Glutamatergic neuron (in vitro differentiated cells): ENCODE measurements at places on chromosomes 1 and 21. TPM values are rescaled to one million over a fixed set of nuclear protein-coding genes. Genes with fewer than 3 reads are reported as not detected.

Gene ITSN1
- total RNA-seq = 89.1 TPM

DNA sequence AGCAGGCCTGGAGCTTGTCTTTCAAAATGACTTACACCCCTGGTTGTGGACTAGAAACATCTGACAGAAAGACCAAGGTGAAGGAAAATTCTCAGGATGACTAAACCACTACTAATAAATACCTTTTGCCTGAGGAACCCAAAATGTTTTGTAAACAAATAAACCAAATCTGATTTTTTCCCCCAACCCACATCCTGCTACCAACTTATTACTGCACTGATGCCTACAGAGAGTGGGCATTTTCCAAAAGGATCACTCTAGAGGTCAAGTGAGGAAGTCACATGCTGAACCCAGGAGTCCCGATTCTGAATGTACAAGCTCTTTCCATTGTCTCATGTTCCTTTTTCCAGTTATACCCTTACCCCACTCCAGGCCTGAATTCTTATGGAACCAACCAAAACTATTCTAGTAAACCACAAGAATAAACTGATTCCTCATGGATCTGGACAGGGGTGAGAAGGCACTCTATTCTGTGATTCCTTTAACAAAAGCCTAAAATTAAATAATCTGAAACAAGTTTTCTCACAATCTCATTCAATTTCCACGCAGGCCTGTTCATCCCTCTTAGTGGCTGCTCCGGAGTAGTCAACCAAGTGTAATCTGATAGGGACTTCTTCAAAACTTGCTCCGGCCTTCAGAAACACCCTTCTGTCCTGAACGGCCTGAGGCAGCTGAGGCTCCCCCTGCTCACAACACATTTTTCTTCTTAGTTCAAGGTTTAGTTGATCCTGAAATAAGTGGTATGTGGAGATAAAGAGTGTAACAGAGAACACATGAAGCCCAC, 1.4 kb downstream of the PI4KB start:
- H3K27ac ChIP-seq = peak overlapping the region; percentile 96
- H3K4me1 ChIP-seq = peaks cover 30% of the 10 kb centered on the region
- peak overlapping the region; percentile 99 for H3K4me3 ChIP-seq
- no peaks in the 10 kb centered on the region for H3K36me3 ChIP-seq
- no peak for DNase-seq

- DNase-seq = no peak
- no peak overlapping the region for H3K4me3 ChIP-seq
- peaks cover 14% of the 10 kb centered on the region for H3K27me3 ChIP-seq
- no peak overlapping the region for H3K27ac ChIP-seq
- peaks cover 4% of the 10 kb centered on the region for H3K4me1 ChIP-seq
- no peaks in the 10 kb centered on the region for H3K36me3 ChIP-seq
Observed at GRCh38 chr1:202197653-202198365, 4.2 kb downstream of the LGR6 start.

DNA sequence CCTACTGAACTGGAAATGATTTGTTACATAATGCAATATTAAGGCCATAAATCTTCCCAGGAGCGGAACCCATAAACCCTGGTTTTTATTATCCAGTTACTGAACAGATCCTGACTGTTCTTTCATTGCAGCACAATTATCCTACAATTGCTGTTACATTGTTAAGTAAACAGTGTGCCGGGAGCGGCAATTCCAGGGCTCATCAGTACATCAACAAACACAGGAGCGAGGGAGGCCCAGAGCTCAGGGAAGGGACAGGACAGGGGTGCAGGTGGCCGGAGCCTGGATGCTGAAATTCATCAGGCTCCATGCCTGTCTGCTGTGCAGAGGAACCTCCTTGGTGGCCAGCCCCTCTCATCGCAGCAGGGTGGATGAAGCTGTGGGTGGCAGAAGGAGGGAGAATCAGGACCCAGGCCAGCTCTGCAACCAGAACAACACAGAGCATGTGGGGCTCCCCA, 544.7 kb downstream of the NPHP4 start:
- no peak for DNase-seq
- H3K4me3 ChIP-seq = no peak overlapping the region
- H3K36me3 ChIP-seq = peaks cover 12% of the 10 kb centered on the region
- no peak overlapping the region for H3K27ac ChIP-seq
- H3K27me3 ChIP-seq = peaks cover 5% of the 10 kb centered on the region
- H3K4me1 ChIP-seq = no peaks in the 10 kb centered on the region

DNA sequence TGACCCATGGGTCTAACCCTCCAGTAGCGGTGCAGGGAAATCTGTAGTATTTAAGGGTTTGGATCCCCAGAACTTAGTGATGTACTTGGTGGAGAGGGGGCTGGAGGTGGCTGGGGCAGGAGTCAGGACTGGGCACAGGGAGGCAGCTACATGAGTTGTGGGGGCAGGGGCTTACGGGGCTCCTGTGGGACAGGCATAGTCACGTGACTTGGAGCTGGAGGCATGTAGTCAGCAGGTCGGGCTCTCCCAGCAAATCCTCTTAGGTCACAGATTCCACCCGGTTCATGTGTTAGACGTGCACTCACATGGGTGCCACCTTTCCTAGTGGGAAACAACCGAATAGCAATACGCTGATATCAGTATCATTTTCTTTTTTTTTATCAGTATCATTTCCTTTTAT, 112.1 kb downstream of the PCP4 start:
- peaks cover 1% of the 10 kb centered on the region for H3K27me3 ChIP-seq
- H3K36me3 ChIP-seq = no peaks in the 10 kb centered on the region
- no peak overlapping the region for H3K4me3 ChIP-seq
- no peak for DNase-seq
- H3K4me1 ChIP-seq = no peaks in the 10 kb centered on the region

Gene MAGI3
- 26.3 TPM for total RNA-seq

Gene WNT3A
- not detected for total RNA-seq

- no peak overlapping the region for H3K27ac ChIP-seq
- no peaks in the 10 kb centered on the region for H3K36me3 ChIP-seq
- no peak overlapping the region for H3K4me3 ChIP-seq
- DNase-seq = no peak
Observed at GRCh38 chr1:245412306-245412705, 257.5 kb downstream of the KIF26B start.

DNA sequence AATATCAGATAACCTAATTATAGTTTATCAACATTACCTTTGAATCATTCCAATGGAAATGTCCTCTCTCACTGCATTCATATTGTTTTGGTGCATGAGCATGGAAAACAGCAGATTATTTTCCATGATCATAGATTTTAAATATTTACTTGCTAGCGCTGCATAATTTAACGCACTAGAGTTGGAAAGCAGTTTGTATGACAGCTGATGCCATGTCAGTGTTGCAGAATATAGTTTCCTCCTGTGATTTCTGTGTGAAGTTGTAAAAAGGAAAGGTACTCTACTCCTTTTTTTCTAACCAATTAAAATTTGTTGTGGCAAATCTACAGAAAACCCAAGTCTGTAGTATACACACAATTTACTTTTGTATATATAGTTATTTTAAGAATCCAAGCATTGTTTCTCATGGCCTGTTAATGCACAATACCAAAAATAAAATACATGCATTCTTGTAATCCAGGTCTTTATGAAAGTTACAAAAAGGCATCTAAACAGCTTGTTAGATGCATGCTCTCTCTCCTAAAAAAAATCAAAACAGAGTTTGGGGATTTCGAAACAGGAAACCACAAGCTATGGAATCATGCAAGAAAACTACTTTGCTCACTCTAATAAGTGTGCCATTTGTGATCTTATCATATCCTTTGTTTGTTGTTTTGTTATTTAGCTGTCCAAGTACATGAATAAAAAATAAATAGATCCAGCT, 1.9 kb upstream of the ATG4C start:
- no peak for DNase-seq
- H3K36me3 ChIP-seq = no peaks in the 10 kb centered on the region
- no peak overlapping the region for H3K27ac ChIP-seq
- no peaks in the 10 kb centered on the region for H3K4me1 ChIP-seq

Gene LMOD1
- 0.20 TPM for total RNA-seq

DNA sequence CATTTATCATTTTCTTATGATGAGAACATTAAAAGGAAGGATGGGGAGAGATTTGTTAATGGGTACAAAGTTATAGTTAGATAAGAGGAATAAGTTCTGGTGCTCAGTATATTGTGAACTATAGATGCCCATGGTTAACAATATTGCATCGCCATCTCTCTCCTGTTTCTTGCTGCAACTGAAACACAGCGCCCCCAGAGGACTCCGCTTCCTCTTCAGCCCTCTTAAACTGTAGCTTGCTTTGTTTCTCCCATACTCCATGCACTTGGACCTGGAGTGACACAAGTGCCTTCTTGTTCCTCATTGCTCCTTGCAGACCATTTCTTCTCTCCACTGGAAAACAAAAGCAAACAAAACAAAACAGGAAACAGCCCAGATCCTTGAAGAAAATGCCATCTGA, 70.1 kb upstream of the NTPCR start:
- no peak overlapping the region for H3K4me3 ChIP-seq
- no peaks in the 10 kb centered on the region for H3K27me3 ChIP-seq
- no peak overlapping the region for H3K27ac ChIP-seq
- DNase-seq = peak; percentile 69
- H3K36me3 ChIP-seq = no peaks in the 10 kb centered on the region

GRCh38 chr1:27940297-27940696, 5.5 kb downstream of the SMPDL3B start:
- no peak overlapping the region for H3K4me3 ChIP-seq
- DNase-seq = peak; percentile 46
- peaks cover 4% of the 10 kb centered on the region for H3K4me1 ChIP-seq
- H3K36me3 ChIP-seq = no peaks in the 10 kb centered on the region
- no peak overlapping the region for H3K27ac ChIP-seq

DNA sequence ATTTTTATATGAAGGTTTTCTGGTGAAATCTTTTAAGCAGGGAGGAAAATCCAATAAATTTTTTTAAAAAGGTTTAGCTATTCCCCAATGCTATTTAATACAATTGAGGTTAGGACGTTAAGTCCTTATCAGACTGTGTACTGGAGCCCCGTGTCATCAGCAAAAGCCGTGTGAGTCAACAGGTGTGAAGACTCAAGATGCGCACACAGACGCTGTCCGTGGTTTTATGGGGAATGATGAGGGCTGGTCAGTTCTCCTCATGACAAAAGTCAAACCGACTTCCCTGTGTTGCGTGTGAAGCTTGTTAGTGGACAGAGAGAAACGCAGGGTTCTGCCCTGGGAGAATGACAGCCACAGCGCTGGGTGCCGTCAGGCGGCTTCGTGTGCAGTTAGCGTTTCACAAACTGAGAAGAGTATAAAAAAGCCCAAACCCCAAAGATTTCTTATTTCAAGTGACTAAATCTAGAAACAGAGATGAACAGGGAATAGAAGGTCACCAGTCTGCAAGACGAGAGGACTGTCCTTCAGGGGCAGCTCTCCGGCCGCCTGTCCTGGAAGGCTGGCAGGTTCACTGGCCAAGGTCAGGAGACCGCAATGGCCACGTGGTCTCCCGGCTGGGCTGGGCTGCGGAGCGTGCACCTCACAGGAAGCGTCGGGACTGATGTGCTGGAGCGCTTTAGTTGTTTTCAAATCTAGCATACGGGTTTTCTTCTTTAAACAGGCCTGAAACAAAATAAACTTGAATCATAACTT, 22.4 kb downstream of the PTTG1IP start:
- no peak overlapping the region for H3K27ac ChIP-seq
- H3K27me3 ChIP-seq = peaks cover 11% of the 10 kb centered on the region
- no peak for DNase-seq
- H3K4me3 ChIP-seq = no peak overlapping the region
- H3K36me3 ChIP-seq = no peaks in the 10 kb centered on the region

Gene REN
- total RNA-seq = not detected

Gene HJV
- total RNA-seq = not detected

Gene KCNK2
- total RNA-seq = not detected

Gene ZNF648
- not detected for total RNA-seq
